Mucosa of gallbladder (tissue), 1 donor: ENCODE measurements at places on chromosomes 16 and 17. TPM values are rescaled to one million over a fixed set of nuclear protein-coding genes. Genes with fewer than 3 reads are reported as not detected.

- DNase-seq: no peak
Measured at GRCh38 chr17:73278049-73278464, 16.4 kb upstream of the CPSF4L start.

GRCh38 chr17:20994779-20995149 lies 48.0 kb downstream of the USP22 start:
- DNase-seq: no peak

GRCh38 chr16:3152277-3152990 lies 17.6 kb downstream of the ZNF213 start:
- DNase-seq: peak; percentile 93

- DNase-seq: no peak
Measured at GRCh38 chr17:80253631-80254395, 6.8 kb upstream of the RNF213 start.

Gene ATP2A1
- 0.83 TPM for total RNA-seq

Gene ALOX12
- total RNA-seq: not detected

DNA sequence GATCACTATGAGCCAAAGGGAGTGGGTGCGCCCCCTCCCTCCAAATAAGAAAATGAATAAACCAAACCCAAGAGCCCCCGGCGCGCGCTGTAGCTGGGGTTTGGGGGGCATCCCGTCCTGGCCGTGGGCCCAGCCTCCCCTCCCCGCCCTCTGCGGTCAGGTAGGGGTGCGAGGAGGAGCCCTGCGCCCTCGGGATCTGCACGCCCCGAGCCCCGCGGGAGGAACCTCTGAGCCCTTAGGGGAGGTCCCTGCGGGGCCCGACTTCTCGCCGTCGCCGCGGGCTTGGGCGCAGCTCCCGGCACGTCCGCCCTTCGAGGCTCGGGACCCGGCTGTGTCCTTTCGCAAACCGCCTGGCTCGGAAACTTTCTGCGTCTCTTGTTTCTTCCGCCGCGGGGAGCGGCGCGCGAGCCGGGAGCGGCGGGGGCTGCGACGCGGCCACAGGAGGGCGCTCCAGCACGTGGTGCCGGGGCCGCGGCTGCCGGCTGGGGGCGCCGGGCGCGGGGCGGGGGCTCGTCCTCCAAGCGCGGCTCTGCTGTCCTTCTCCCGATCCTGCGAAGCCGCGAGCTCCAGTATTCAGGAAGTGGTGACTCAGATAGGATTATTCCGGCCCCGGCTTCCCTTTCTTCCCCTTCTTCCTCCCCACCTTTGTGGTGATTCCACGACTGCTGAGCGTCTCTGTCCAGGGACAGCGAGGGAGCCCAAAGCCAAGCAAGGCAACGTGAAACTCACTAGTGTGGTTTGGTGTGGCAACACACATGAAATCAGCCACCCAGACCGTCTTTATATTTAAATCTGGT lies 1.6 kb downstream of the PITPNC1 start:
- DNase-seq: peak; percentile 73

Gene MTSS2
- total RNA-seq: 113 TPM

- no peak for DNase-seq
Measured at GRCh38 chr17:4220655-4221054, 43.1 kb downstream of the ANKFY1 start.

DNA sequence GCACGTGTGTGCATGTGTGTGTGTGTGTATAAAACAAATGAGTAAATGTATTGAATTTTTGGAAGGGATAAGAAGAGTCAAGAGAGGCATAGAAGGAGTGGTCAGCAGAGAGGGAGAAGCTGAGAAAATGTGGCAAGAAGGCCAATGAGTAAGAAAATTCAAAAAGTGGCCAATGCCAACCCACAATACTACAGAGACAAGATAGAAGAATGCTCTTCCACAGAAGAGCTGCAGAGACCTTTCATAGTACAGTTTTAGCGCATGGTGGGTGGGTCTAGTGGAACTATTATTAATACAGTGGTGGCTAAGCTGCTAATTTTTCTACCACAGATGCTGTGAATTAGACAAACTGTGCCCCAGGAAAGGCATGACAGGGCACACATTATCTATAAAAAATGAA lies 233.5 kb downstream of the NTN1 start:
- DNase-seq: no peak

Gene KRT24
- total RNA-seq: 0.17 TPM

Gene KCNH6
- not detected for total RNA-seq

GRCh38 chr16:64882078-64882784 lies 239.6 kb downstream of the CDH11 start:
- DNase-seq: no peak

Gene ANKFN1
- total RNA-seq: 1.3 TPM

Gene ARHGDIG
- total RNA-seq: 2.6 TPM

DNA sequence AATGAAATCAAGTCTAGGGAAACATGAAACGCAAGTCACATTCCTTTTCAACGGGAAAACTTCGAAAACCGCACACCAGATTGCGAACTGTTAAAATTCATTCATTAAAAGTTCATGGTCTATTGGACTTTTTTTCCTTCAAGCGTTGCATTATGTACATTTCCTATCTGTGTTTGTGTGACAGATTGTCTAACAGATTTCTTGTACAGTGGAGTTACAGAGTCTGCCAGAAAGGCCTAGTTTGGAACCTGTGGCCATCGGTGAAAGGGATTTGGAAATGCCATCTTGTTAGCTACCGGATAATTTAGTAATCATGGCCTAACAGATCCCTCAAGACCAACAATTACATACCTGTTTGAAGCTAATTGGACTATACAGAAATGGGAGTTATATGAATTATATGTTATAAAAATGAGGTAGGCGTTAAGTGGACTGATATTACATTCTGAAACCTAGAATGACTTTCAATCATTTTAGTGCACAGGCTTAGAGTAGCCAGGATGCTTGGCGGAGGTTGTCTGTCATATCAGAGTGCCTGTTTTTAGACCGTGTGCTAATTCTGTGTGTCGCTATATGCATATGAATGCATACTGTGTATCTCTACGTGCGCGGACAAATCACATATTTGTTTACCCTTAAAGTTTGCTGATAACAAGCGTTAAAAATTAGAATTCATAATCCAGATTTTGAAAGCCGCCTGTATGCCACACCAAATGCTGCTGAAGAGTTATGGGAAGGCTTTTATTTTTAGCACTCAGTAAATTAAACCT lies 885.4 kb upstream of the RBFOX1 start:
- no peak for DNase-seq

Gene AGRP
- not detected for total RNA-seq

- no peak for DNase-seq
Measured at GRCh38 chr16:88923926-88924833, 52.8 kb downstream of the CBFA2T3 start.

DNA sequence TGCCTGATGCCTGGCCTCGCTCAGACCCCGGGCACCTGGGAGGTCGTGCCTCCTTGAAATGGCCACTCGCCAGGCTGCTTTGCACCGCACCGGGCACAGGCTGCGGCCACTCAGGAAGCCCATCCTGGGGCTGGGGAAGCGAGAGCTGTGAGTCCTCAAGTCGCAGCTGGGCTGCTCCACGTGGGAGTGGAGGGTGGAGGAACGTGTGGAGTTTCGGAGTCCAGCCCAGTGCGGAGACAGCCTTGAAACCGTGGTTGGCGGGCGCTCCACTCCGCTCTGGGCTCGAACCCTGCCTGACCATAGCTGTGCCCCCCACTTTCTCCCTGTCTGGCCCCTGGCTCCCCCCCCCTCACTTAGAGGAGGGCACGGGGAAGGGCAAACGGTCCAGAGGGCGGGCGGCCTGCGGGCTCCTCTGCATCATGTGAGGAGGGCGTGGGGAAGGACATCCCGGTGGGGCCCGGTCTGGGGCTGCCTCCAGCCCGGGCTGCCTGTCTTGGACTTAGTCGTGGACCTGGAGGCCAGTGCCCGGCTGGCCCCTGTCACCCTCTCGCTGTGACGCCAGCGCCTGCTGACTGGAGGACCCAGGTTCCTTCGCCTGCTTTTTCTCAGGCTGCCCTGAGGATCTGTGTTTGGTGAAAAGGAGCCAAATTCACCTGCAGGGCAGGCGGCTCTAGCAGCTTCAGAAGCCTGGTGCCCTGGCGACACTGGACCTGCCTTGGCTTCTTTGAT lies 2.5 kb downstream of the UBE2I start:
- no peak for DNase-seq

- DNase-seq: no peak
Measured at GRCh38 chr17:66748578-66748977, 86.3 kb upstream of the CACNG5 start.

GRCh38 chr16:84568066-84568465 lies 49.8 kb downstream of the COTL1 start:
- no peak for DNase-seq

Gene TERB1
- not detected for total RNA-seq

Gene PRR29
- 0.26 TPM for total RNA-seq

- no peak for DNase-seq
Measured at GRCh38 chr16:5903153-5903552, 805.6 kb upstream of the EEF2KMT start.

Gene SCIMP
- total RNA-seq: 4.9 TPM

- no peak for DNase-seq
Measured at GRCh38 chr17:78819806-78820792, 20.5 kb downstream of the USP36 start.
